ENCODE measurements at places on chromosomes 1 and 21.

GRCh38 chr1:33763406-33763805, 100.5 kb upstream of the HMGB4 start:
- no peak for DNase-seq

DNA sequence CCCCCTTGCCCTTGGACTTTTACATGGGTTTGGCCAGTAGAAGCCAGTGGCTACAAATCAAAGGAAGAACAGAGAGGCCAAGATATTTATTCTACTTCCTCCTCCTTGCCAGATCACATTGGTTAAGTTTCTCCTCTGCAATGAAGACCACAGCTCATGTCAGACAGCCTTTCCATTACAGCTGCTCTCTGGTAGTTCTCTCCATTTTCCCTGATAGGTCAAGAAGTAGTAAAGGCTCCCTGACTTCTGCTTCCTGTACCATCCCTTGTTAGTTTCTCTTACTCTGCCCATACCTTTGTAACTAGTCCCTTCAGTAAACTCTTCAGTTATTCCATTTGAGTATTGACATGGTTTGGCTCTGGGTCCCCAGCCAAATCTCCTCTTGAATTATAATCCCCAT, 27.8 kb downstream of the NME7 start:
- DNase-seq = no peak

DNA sequence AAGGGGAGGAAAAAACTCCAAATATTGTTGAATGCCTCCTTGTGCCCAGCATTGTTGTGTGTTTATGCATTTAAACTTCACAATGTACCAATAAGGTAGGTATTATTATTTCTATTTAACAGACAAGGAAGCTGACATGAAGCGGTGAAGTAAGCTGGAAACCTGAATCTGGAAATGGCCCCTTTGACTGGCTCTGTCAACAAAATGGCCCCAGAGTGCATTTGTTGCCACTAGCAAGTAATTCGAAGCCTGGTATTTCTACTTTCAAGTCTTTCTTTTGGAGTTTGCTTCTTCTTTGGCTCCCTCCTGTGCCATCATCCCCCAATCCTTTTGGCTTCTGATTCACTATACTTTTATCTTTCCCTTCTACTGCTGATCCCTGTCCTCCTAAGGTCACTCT, 23.1 kb downstream of the CRYZL1 start:
- DNase-seq = no peak

GRCh38 chr1:189834813-189835212, 642.9 kb downstream of the BRINP3 start:
- DNase-seq = peak; percentile 97

DNA sequence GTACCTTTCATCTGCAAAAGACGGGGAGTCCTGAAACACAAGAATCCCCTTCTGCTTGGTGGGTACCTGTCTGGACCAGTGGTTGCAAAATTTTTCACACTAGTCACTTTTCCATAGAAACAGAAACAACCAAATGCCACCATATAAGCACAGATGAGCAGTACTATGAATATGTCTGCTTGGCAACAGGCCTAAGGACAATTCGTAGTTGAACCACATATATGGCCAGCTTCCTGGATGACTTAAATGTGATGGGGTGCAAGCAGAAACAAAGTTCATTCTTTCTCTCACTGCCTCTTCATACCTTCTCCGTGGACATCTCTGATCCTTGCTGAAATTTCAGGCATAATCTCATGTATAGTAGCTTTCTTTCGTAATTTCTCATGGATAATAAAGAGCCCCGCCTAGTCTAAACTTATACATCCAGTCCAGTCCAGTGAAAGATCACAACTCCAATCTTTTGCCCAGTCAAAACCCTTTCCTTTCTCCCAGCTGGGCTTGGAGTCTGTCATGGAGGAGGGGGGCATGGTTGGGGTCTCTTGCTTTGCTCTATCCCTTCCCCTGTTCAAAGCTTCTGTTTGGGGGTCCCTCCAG, 7.0 kb downstream of the FCAMR start:
- DNase-seq = no peak

GRCh38 chr1:231134624-231135023, 27.2 kb upstream of the TRIM67 start:
- DNase-seq = no peak

DNA sequence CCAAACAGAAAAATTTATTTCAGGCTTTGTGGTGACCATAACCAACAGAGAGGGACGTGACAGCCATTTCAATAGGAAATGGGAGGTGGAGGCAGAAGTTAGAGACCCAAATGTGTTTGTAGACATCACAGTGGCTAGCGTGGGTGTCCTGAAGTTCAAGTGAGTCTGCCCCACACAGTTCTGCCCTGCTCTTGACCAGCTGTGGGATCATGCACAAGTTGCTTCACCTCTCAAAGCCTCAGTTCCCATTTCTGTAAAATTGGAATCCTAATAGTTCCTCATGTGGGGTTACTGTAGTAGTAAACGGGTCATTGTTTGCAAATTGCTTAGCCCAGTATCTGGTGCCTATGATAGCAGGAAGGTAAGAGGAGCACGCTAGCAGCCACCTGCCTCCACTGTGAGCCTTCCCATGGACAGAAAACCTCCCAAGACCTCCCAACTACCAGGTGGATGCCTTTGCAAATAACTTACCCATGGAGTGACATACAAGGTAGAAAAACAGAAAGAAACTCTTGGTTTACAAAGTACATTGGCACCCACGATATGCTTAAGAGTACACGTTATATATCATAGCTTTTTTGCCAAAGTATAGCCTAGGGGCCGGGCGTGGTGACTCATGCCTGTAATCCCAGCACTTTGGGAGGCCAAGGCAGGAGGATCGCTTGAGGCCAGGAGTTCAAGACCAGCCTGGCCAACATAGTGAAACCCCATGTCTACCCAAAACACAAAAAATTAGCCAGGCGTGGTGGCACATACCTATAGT, 29.1 kb downstream of the FHAD1 start:
- no peak for DNase-seq

GRCh38 chr1:244881552-244882280, 17.4 kb upstream of the HNRNPU start:
- no peak for DNase-seq

- DNase-seq = no peak
Measured at GRCh38 chr1:22584001-22584562, 20.8 kb downstream of the EPHA8 start.

DNA sequence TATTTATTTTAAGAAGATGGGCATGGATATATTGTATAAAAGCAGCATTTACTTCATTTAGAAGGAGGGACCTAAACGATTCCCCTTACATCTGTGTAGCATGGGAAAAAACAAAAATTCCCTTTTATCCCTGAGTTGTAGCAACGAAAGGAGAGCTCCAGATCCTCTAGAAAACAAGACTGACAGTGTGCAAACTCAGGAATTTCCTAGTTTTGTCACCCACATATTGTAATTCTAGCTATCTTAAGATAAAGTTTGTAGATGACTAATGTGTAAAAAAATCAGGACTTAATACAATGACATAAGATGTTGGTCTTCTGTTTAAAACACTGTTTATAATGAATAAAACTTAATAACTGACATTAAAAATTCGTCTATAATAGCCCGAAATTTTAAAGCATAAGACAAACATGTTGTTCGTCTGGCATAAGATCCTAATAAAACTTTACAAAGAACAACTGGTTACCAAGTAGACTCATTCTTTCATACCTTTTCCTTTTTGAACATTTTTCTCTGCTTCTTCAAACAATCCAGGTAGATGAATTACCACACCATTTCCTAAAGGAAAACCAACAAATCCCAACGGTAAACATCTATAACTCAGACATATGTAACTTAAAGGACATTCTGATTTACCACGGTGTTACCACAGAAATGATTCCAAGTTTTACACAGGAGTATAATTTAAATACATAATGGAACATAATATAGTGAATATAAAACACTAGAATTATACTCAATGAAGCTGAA, 15.2 kb downstream of the ADSS2 start:
- no peak for DNase-seq

DNA sequence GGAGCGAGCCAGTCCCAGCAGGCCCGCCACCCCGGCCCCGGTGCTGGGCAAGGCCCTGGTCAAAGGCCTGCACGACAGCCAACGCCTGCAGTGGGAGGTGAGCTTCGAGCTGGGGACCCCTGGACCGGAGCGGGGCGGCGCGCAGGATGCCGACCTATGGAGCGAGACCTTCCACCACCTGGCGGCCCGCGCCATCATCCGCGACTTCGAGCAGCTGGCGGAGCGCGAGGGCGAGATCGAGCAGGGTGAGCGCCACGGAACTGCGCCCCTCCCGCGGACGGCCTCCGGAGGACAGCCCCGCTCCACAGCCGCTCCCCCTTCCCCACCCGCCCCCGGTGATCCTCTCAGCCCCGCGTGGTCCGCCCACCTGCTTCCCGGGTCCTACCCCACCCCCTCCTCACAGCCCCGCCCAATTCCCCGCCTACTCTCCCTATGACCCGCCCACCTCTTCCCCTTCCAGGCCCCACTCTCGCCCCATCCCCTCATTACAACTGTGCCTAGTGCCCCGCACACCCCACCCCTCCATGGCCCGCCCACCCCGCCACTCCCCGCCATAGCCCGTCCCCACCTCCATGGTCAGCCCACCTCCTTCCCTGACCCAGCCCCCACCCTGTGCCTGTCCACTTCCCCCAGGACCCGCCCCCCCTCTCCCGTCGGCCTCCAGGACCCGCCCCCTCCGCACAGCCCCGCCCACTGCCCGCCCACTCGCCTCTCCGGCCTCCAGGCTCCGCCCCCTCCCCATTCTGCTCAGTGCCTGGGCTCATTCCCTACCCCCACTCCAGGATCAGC, 52.7 kb downstream of the VWA5B1 start:
- no peak for DNase-seq

DNA sequence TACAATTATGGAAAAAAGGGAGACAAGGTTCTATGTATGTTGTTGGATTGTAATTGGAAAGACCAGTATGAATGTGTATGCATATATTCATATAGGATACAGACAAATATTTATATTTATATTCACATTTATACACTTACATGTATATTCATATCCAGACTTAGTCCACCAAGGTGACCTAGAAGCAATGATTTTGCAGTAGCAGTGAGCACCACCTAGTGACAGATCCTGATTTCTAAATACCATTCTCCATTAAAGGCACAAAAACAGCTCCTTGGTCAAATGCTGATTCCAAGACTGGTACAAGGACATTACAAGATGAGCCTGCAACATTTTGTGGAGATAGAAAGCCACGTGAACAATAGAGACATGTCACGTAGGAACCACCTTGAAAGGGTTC, 153.4 kb downstream of the SDCCAG8 start:
- DNase-seq = no peak

GRCh38 chr1:35768350-35769187, 1.2 kb downstream of the CLSPN start:
- no peak for DNase-seq

- no peak for DNase-seq
Measured at GRCh38 chr1:210364479-210364878, 35.8 kb downstream of the HHAT start.

GRCh38 chr1:39159224-39160036, 45.1 kb upstream of the MACF1 start:
- no peak for DNase-seq

DNA sequence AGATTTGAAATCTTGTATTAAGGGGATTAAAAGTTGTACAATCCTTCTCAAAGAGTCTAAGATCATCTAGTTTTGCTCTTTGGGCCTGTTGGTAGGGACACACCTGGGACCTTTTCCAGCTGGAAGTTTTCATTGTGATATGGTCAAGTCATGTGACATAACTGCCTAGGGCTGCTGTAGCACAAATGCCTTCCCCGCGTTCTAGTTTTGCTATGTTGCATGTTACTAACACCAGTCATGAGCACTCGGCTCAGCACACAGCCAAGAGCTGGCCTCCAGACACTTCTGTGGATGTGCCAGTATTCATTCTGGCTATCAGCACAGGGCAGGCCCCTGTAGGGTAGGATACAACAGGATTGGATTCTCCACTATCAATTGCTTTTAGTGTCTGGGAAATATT, 14.6 kb upstream of the FLG2 start:
- no peak for DNase-seq

DNA sequence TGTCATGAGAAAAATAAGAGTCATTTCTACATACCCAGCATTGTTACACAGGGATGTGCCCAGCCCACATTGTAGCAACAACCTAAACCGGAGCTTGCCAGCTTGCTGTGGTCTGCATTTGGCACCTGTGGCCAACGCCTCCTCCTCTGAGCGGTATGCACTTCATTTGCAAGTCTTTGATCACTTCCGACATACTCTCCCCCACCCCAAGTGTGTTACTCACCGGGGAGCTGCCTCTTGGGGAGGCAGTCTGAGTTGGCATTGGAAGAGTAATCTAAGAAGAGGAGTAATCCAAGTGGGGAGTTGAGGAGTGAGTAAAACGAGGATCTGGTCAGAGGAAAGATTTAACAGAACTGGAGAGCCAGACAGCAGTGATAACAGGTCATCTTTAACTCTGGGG, 3.8 kb downstream of the BCL9 start:
- no peak for DNase-seq

DNA sequence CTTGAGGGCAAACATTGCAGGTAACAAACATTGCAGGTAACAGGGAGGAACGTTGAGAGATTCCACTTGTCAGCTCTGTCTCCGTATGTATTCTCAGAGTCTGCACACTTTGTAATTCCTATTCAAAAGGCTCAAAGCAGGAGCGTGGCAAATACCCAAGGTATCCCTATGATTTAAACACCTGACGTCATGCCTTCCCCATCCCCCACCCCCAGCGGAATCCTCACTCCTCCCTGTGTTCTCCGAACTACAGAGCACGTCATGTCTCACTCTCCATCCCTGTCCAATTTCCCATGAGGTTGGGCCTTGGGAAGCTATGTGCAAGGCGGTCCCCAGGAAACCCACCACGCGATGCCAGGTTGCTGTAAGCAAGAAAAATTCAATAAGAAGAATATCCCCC, 2.8 kb upstream of the LRRC38 start:
- no peak for DNase-seq

GRCh38 chr21:38377165-38378088, 120.6 kb downstream of the KCNJ15 start:
- no peak for DNase-seq

GRCh38 chr1:44696789-44697345, 22.4 kb downstream of the ARMH1 start:
- no peak for DNase-seq

DNA sequence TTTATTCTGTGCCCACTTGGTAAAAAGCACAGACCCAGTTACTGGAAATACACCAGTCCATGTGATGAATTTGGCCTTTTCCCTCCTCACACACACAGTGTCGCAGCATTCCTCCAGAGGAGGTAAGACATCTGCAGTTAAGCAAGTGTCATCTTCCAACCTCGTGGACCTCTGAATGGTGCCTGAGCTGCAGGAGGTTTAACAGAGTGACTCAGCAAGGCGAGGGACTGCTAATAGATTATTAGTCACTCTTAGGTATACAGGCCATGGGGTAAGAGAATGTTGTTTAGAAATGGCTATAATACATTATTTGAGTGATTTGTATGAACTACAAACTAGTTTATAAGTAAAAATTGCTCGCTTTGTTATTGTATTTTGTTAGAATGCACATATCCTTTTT, 8.6 kb upstream of the LRRC8B start:
- DNase-seq = no peak

DNA sequence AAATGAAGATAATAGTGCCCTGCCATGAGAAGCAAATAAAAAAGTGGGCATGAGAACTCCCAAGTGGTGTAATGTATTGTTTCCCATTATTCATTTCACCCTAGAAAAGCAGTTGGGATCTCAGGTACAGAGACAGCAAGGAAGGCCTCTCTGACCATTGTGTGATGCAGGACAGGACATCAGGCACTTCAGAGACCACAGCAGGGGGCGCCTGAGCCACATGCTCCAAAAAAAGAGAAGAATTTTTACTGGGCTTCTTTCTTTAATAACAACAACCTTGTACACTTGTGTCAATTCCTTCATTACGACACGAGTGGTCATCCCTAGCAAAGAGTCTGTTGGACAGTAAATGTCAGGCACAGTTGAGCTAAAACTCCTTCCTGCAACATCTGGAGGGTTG, 533.3 kb downstream of the OMA1 start:
- no peak for DNase-seq

All from NCI-H2081 treated with DMSO at 0.1 percent for 48 hours (cell line).